Panc1 (cell line): ENCODE measurements at places on chromosomes 11 and 22. TPM values are rescaled to one million over a fixed set of nuclear protein-coding genes. Genes with fewer than 3 reads are reported as not detected.

DNA sequence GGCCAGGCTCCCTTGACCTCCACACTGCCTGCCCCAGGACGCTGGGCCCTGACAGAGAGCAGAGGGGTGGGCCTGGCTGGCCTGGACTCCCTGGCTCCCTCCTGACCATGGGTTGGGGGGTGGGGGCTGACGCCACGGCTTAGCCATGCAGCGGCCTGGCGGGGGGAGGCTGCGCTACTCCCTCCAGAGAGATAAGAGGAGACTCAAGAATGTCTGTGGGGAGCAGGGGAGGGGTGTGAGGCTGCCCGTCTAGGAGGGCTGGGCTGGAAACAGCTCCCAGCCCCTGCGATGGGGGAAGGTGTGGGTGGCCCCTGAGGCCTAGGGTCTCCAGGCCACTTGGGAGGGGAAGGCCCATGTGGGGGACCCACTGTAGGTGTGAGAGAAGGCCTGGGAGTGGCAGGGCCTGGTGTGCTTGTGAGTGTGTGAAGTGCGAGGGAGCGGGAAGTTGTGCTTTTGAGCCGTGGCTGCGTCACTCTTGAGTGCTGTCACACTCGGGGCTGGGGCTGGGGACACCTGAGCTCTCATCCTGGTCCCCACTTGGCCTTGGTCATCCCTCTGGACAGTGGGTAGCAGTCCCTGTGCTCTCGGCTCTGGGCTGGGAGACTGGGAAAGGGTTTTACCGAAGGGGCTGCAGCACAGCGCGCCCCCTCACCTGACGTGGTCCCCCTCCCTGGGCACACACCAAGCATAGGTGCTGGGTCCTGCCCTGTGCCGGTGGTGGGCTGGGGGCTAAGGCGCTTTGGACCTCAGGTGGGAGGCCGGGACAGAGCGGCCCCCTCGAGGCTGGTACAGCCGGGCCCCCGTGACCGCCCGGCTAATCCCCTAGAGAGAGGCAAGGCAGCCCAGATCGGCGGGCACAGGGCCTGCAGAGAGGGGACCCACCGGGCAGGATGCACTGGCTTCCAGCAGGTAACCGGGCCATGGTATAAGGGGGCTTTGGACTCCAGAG is 2.4 kb downstream of the MYRF start:
- peaks cover 5% of the 10 kb centered on the region for H3K4me1 ChIP-seq
- no peaks in the 10 kb centered on the region for H3K27me3 ChIP-seq
- DNase-seq: no peak
- no peak overlapping the region for H3K4me3 ChIP-seq

- no peak overlapping the region for H3K27ac ChIP-seq
- no peaks in the 10 kb centered on the region for H3K36me3 ChIP-seq
- H3K4me1 ChIP-seq: no peaks in the 10 kb centered on the region
- H3K27me3 ChIP-seq: no peaks in the 10 kb centered on the region
- H3K4me3 ChIP-seq: no peak overlapping the region
Measured at GRCh38 chr11:87082590-87082989, 44.9 kb downstream of the TMEM135 start.

GRCh38 chr22:30286813-30287647 is 2.3 kb downstream of the CASTOR1 start:
- no peaks in the 10 kb centered on the region for H3K27me3 ChIP-seq
- H3K4me1 ChIP-seq: peaks cover 25% of the 10 kb centered on the region
- no peak overlapping the region for H3K4me3 ChIP-seq
- DNase-seq: no peak
- H3K36me3 ChIP-seq: no peaks in the 10 kb centered on the region; the same call in 1 of the 2 replicates
- peak overlapping the region; percentile 31 for H3K27ac ChIP-seq

- H3K4me3 ChIP-seq: no peak overlapping the region
- no peaks in the 10 kb centered on the region; the same call in 1 of the 2 replicates for H3K36me3 ChIP-seq
- H3K4me1 ChIP-seq: peaks cover 8% of the 10 kb centered on the region
- no peak overlapping the region for H3K27ac ChIP-seq
Measured at GRCh38 chr11:67309166-67309565, 5.8 kb downstream of the SSH3 start.

DNA sequence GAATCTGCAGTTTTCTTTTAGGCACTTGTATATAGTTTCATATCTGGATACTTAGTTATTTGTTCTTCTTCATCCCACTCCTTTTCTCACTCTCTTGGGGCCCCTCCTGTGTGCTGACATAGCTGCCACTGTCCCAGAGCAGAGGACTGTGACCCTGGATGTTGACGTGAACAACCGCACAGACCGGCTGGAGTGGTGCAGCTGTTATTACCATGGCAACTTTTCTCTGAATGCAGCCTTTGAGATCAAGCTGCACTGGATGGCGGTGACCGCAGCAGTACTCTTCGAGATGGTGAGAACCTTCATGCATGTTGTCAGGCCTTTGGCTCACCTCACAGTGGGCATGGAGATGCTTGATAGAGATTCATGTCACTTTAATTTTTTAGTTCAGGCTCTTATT is 50.9 kb upstream of the YWHAH start:
- H3K4me1 ChIP-seq: no peaks in the 10 kb centered on the region
- no peak overlapping the region for H3K27ac ChIP-seq
- H3K4me3 ChIP-seq: no peak overlapping the region
- H3K36me3 ChIP-seq: no peaks in the 10 kb centered on the region; the same call in 1 of the 2 replicates

DNA sequence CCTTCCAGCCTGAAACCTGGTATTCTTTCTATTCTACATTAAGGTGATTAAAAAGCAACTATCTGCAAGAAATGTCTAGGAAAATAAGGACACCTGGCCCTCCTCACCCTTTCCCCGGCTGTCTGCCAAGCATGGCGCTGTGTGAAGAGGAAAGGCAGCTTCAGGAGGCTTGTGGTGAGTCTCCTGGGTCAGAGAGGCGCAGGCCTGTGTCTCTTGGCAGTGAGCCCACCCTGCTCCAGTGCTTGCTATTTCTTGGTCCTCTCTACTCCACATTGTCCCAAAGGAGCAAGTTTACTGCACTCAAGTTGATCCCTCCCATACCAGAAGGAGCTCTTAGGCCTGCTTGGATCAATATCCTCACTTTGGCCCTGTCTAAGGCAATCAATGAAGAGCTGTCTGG is 520.7 kb upstream of the B3GAT1 start:
- no peak for DNase-seq
- no peak overlapping the region for H3K27ac ChIP-seq
- H3K27me3 ChIP-seq: no peaks in the 10 kb centered on the region
- H3K4me1 ChIP-seq: no peaks in the 10 kb centered on the region

GRCh38 chr11:115199481-115200069 is 304.6 kb downstream of the CADM1 start:
- H3K4me1 ChIP-seq: no peaks in the 10 kb centered on the region
- H3K4me3 ChIP-seq: no peak overlapping the region
- no peaks in the 10 kb centered on the region for H3K36me3 ChIP-seq
- no peak for DNase-seq
- no peaks in the 10 kb centered on the region for H3K27me3 ChIP-seq
- no peak overlapping the region for H3K27ac ChIP-seq

- H3K4me1 ChIP-seq: no peaks in the 10 kb centered on the region
- no peak overlapping the region for H3K4me3 ChIP-seq
- no peak overlapping the region for H3K27ac ChIP-seq
- no peak for DNase-seq
- H3K36me3 ChIP-seq: no peaks in the 10 kb centered on the region
Measured at GRCh38 chr11:96736601-96737000, 346.8 kb downstream of the JRKL start.

DNA sequence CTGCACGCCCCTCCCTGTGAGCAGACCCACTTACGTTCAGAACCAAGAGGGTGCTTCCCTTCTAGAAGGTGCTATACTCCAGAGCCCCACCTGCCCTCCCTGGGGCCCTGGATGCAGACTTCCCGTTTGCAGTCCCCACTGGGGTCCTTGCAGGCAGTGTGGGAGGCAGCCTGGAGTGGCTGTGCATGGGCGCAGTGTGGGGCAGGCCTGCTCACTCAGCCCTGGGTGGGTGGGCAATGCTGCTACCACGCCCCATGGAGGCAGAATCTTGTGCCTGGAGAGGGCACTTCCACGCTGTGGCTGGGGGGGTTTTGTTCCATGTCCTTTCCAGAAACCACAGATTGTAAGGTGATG is 116.2 kb downstream of the KCNQ1OT1 start:
- H3K36me3 ChIP-seq: no peaks in the 10 kb centered on the region
- no peak overlapping the region for H3K27ac ChIP-seq
- no peak overlapping the region for H3K4me3 ChIP-seq

The CEP126 gene
- total RNA-seq: 6.6 TPM

The OR2AG1 gene
- total RNA-seq: not detected

The CNGA4 gene
- 0.62 TPM for total RNA-seq

The TMEM45B gene
- 2.6 TPM for total RNA-seq

The CRYBB3 gene
- 0.67 TPM for total RNA-seq

The LRRC4C gene
- 0.15 TPM for total RNA-seq

The CNIH2 gene
- 9.3 TPM for total RNA-seq
